ENCODE measurements at places on chromosomes 6 and 20. TPM values are rescaled to one million over a fixed set of nuclear protein-coding genes. Genes with fewer than 3 reads are reported as not detected.

The B3GAT2 gene
- total RNA-seq: 0.05 TPM

The DEF6 gene
- total RNA-seq: 186 TPM

The SLC17A9 gene
- total RNA-seq: 12.6 TPM

The NOTCH4 gene
- 0.27 TPM for total RNA-seq

- DNase-seq: no peak
These were observed 7.0 kb downstream of the PPIL1 start for GRCh38 chr6:36867471-36868224.

DNA sequence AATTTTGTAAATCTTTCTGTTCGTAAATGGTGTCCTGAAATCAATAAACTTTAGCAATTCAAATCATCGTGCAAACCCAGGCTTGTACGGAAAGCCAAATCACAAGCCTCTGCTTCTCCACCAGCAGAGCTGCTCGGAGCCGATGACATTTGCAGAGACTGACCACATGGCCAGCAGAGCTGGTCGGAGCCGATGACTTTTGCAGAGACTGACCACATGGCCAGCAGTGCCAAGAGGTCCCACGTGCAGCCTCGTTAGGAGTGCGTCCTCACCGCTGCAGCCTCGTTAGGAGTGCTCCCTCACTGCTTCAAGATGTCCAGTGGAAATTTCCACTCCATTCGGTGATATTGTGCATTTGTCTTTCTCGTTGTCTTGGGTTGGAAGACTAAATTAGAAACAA lies 28.5 kb downstream of the SMOC2 start:
- no peak for DNase-seq

GRCh38 chr6:163554663-163555062 lies 140.1 kb downstream of the QKI start:
- peak; percentile 61 for DNase-seq

- no peak for DNase-seq
These were observed 492.1 kb downstream of the UTRN start for GRCh38 chr6:144777249-144777648.

DNA sequence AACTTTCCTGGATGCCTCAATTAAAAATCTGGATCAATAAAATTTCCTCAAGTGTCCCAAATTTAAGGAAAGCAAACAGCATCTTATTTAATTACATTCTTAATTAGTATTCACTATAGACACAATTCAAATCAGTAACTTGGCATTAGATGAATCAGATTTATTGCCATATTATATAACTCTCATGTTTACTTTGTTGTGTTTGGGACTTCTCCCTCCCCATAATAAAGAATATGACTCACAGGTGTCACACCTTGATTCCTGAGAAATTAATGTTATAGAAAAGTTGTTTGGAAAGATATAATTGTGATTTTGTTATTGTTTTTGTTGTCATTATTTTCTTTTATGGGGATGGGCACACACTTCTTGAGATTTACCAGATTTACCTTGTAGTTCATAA lies 18.4 kb downstream of the EYA4 start:
- DNase-seq: no peak

DNA sequence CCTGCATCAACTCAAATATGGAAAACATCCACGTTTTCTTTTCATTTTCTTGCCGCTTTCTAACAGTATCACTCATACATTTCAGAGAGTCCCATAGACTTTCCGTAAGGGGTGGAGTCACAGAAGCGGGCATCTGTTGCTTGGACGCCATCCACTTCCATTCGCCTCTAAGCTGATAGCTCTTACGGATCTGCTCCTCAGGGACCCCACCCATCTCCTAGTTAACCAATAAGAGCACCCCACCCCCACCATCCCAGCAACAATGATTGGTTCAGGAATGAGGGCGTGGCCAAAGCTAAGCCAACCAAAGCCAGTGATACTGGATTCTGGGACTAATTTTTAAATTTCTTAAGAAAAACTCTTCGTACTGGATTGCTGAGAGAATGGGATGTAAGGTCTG lies 42.4 kb downstream of the SLC2A10 start:
- no peak for DNase-seq

GRCh38 chr20:21353236-21353635 lies 44.1 kb downstream of the NKX2-4 start:
- DNase-seq: no peak

- DNase-seq: no peak
These were observed 60.5 kb downstream of the CYB5R4 start for GRCh38 chr6:83920017-83920416.

- no peak for DNase-seq
These were observed 51.0 kb downstream of the SSR1 start for GRCh38 chr6:7261852-7262461.

DNA sequence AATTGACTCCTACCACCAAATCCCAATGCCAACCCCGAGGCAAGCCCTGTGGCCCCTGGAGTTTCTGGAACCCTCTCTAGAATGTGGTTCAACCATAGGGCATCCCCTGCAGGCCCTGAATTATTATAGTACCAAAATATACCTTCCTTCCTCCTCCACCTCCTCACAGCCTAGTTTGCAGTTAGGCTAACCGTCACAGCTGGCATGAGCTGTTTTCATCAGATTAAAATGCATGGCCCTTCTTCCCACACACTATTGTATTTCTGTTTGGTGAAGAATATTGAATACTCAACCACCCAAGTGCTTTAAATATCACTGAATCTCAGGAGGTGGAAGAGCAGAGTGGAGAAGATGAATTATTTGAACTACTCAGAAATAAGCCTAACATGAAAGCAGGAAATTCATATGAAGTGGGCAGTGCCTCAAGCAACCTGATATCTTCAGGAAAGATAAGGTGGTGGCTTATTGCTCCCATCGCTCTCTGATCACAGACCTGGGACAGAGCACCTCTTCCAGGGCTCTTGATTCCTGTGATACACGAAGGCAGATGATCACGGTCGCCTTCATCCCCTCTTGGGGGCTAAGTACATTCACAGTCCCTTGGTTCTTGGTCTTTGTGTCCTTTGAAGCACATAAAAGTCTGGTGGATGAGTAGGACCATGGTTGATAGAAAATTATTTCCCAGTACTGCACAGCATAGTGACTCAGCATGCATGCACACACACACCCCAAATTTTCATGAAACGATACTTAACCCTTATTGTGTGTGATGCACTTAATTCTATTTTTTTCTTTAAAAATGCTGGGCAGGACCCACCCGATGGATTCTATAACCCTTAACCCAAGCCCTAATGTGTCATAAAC lies 90.9 kb downstream of the PSMG4 start:
- no peak for DNase-seq

DNA sequence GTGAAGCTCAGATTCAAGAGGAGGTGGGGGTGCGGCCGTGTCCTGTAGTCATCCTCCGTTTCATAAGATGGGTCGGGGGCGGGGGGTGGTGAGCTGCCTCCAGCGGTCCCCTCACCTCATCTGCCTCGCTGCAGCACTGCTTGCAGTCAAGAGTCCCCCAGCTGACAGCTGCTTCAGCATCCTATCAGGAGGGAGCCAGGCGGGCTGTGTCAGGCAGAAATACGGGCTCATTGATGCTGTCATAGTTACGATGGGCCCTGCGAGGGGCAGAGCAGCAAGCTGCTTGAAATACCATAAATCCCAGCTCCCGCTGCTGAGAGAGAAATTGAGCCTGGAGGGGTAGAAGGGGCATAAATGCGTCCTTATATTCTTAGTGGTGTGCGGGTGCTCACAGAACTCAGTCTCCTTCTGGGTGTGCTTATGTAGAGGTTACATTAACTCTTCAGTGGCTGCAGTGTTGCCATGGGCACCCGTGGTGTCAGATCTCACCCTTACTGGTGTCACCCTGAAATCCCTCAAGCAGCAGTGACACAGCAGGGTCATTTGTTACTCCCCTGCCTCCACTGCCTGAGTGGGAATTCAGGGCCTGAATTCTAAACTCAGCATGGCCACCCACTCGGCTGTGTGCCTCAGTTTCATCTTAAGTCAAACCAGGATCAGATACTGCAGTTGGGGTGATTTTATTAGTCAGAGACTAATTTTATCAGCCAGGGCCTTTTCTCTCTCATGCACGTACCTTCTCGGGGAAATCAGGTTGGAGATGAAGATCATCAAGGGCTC lies 21.8 kb downstream of the CCDC167 start:
- no peak for DNase-seq

DNA sequence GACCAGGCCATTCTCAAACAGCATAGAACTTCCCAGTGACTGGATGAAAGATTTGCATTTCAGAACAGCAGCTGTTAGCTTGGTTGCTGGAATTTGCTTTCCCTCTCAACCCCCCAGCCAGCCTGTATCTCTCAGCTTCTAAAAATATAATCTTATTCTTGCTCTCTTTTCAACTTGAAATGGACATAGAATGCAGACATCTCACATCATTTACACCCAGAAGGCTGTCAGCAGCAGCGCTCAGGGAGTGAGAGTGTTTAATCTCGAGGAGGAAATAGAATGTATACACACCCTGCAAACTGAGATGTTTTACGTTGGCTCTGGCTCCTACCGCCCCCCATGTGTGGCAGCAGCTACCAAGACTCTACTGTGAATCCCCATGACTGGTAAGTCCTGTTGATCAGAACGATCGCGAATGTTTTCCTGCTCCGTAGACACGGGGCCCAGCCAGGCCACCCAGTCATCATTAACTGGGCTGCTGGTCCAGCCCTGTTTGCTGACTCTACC lies 163.4 kb upstream of the SLC24A3 start:
- DNase-seq: no peak

All from activated CD4-positive, alpha-beta T cell treated with anti-CD3 and anti-CD28 coated beads, Interleukin-2, amount 10 ng/mL, durations not matched to agents 7 days and 5 days (primary cell).